Stimulated activated CD4-positive, alpha-beta T cell treated with anti-CD3 and anti-CD28 coated beads, Interleukin-15, amount 100 ng/mL, for 48 hours (primary cell): ENCODE measurements at places on chromosomes 7 and 10.

DNA sequence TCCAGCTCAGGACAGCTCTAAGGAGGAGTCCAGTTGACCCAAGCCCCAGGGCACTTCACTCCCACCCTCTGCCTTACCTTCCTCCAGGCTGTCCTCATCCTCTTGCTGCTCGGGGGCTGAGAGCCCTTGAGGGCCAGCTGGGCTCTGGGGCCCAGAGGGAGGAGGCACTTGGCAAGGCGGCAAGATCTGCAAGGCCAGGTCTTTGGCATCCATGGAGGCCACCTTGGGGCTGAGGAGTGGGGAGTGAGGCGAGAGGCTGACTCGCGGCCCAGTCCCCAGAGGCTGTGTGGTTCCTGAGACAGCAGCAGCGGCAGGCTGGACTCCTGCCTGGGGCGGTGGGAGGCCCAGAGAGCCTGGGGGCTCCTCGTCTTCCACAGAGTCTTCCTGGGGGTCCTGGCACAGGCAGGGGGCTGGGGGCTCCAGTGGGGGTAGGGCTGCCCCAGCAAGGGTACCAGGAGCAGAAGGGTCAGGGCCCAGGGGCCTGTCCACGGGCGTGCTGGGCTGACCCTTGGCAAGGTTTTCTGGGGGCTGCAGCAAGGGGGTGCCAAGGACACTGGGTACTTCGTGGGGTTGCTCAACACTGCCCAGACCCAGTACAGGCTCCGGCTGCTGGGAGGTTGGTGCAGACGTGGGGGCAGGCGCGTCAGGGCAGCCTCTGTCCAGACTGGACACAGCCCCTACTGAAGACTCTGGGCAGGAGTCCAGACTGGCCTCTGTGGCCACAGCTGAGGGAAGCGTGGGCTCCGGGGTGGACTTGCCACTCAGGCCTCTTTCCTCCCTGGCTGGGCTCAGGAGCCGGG, 6.5 kb downstream of the NACAD start:
- DNase-seq = no peak

DNA sequence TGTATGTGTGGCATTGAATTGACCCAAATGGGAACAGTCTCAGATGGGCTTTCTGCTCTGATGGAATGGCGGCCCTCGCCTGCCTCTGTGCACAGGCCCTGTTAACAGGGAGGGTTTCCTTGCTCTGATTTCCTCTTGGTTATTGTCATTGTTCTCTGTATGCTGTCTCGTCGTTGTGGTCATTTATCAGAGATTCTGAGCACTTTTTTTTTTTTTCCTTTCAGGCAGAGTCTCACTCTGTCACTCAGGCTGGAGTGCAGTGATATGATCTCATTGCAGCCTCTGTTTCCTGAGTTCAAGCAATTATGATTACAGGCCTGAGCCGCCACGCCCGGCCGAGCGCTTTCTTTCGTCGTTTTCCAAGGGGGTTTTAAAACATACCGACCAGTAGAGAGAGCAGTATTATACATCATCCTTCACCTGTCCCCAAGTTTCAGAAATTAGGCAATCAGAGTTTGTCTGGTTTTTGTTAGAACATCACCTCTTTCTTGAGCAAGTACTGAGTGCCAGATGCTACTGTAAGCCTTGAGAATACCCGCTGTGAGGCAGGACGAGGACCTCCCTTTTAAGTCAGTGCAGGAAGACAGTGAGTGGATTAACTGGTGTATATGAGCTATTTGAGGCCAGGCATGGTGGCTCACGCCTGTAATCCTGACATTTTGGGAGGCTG, 6.5 kb downstream of the CHST12 start:
- no peak for DNase-seq

- no peak for DNase-seq
Measured at GRCh38 chr10:111445667-111446066, 368.8 kb downstream of the ADRA2A start.

- no peak for DNase-seq
Measured at GRCh38 chr10:97065128-97065527, 120.6 kb downstream of the SLIT1 start.

- DNase-seq = no peak
Measured at GRCh38 chr7:35828817-35829216, 28.0 kb downstream of the SEPTIN7 start.

GRCh38 chr7:139990142-139990535, 72.6 kb downstream of the PARP12 start:
- no peak for DNase-seq

DNA sequence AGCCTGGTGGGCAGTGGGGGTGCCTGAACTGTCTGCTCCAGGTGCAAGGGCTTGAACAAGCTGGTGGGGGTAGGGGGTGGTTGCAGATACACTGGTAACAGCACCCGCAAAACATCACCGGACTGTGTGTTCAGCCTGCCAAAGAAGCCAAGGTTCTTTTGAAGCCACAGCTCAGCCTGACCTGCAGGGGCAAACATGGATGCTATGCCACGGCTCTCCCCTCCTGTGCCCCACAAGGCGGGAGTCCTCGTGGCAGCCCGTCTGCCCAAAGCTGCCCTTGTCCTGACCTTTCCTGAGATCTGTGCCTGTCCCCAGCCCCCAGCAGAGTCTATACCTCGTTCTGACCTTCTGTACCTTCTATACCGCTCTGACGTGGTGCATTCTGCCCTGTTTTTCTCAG, 285.7 kb downstream of the GLRX3 start:
- DNase-seq = no peak

- DNase-seq = no peak
Measured at GRCh38 chr7:154598396-154598795, 404.5 kb downstream of the PAXIP1 start.

DNA sequence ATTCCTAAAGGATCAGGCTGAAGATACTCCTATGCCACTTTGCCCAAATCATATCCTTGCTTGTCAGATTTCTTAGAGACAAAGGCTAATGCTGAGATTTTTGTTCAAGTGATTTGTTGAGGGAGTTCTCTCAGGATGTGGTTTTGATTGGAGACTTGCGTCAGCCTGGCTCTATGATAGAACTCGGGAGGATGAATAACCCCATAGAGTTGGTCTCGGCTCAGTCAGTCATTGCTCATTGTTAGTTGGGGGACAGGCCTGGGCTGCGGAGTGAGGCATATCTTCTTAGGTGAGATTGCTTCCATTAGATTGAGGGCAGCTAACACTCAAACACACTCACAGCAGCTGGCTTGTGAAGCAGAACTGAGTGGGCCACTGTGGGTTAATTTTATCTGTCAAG, 203.4 kb downstream of the KIF20B start:
- DNase-seq = no peak

GRCh38 chr7:68963552-68963951, 634.7 kb upstream of the AUTS2 start:
- DNase-seq = no peak

DNA sequence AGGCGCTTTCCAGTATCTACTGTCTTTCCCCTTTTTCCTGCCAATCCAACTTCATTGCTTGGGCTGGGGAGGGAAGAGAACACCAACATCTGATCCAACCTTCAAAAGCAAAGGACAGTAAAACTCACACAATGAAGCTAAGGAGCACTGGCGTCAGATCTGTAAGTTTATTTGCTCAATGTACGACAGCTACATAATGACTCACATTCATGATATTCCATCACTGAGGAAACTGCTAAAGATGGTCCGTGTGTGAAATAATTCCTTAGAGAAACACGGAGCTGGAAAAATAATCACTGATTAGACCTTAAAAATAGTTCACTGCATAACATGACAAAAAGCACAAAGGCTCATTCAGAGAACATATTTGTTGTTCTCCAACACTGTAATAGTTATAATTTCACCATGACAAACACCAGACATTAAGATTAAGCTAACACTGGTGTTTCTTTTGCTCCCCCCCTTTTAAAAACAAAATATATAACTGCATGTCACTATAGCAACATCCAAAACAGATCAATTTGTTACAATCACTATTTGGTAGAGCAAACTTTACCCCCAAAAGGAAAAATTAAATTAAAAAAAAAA, 24.3 kb downstream of the HSPB1 start:
- DNase-seq = no peak

- DNase-seq = no peak
Measured at GRCh38 chr10:97032624-97033023, 153.1 kb downstream of the SLIT1 start.

DNA sequence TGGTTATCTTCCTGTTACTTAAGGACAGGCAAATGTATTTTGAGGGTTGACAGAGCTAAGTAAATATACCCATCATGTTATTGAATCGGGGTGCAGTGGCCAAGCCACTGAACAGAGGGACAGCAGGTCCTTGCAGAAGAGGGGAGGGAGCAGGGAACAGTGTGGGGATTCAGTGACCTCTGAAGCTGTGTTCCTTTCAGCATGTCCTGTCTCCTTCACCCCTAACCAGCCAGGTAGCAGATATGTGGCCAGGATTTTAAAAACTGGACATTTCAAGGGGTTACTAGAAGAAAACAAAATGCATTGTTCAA, 12.7 kb downstream of the ANK3 start:
- no peak for DNase-seq

DNA sequence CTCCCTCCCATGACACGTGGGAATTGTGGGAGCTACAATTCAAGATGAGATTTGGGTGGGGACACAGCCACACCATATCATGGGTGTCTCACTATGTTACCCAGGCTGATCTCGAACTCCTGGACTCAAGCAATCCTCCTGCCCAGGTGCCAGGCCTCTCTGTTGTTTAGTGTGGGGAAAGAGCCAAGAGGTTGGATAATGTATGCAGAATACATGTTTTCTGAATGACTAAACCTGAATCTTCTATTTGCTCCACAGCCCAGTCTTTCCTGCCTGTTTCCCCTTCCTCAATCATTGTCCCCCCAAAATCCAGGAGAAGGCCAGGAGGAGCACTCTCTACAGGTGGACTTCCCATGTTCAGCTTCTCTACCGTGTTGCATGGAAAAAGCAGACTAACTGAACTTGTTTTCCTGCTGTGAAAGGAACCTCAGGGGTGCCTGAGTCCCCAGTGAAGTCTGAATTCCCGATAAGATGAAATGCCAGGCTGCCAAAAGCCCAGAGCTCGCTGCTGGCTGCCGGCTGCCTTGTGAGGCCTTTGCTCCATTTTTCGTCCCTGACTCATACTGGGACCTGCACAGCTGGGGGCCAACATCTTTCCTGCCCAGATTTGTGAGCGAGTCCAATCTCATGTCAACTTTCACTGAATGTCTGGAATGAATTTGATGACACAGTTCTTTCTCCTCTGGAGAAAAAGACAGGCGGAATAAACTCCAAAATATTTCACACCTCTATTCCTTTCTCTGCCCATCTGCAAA, 588.0 kb downstream of the CALN1 start:
- DNase-seq = no peak

GRCh38 chr7:143003393-143004051, 23.4 kb downstream of the OR9A2 start:
- DNase-seq = peak; percentile 2

DNA sequence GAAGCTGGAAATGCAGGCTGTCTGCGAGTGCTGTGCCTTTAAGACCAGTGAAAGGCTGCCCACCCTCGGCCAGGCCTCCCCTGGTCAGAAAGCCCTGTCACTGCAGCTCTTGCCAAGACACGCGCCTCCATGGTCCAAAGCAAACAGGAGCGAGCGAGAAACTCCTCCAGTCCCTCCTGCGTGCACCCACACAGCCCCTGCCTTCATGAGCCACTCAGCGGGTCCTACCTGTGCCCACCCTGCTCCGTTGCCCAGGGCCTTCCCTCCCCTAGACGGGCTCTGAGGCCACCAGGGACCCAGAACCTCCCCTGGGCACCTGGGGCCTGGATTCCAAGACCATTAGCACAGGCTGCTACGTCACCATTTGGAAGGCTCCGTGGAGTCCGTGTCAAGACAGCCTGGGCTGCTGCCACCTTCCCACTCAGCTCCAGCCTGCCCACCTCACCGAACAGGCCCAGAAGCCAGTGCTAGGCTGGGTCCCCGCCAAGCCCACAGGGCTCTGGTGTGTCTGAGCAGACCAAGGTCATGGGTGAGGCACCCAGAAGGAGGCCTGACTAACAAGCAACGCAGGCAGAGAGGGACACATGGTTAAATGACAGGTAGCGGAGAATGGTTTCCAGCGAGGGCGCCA, 144.5 kb downstream of the NEURL1 start:
- DNase-seq = no peak

- no peak for DNase-seq
Measured at GRCh38 chr10:131537281-131537680, 225.8 kb upstream of the TCERG1L start.

DNA sequence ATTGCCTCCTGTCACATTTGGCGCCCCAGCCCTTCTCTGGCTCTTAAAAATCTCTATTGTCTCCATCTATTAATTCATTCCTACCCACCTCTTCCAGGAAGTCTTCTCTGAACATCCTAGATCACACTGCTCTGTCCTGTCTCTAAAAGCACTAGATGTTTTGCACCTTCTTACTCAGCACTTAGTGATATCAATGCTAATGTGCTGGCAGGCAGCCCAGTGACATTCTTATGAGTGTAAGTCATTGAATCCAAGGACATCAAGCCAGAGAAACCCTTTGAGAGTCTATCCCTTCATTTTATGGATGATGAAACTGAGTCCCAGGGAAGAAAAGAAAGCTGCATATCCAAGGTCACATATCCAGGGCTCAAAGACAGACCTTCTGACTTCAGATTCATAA, 48.3 kb upstream of the PAX2 start:
- no peak for DNase-seq

- DNase-seq = no peak
Measured at GRCh38 chr10:103921248-103921647, 3.3 kb upstream of the STN1 start.

- DNase-seq = no peak
Measured at GRCh38 chr10:59245686-59246085, 69.2 kb downstream of the PHYHIPL start.

DNA sequence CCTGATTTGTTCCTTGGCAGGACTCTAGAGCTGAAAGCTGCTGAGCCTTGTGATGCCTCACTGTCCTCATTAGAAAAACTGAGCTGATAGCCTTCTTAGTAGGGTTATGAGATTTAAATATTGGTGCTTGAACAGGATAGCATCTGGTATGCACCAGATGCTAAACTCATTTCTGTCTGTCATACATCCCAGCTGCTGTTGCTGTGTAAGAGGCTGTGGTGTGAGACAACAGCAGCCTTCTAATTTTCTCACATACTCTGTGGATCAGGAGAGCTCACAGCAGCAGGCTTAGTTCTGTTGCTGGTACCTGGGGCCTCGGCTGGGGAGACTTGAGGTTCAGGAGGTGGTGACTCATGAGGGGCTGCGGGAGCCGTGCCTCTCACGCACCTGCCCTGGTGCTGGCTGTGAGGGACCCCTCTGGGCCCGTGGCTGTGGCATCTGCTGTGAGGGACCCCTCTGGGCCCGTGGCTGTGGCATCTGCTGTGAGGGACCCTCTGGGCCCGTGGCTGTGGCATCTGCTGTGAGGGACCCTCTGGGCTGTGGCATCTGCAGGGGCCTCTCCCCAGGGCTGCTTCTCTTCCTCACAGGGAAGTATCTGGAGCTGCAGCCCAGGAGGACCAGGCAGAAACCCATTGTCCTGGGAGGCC, 12.5 kb downstream of the DYNC2I1 start:
- DNase-seq = no peak

DNA sequence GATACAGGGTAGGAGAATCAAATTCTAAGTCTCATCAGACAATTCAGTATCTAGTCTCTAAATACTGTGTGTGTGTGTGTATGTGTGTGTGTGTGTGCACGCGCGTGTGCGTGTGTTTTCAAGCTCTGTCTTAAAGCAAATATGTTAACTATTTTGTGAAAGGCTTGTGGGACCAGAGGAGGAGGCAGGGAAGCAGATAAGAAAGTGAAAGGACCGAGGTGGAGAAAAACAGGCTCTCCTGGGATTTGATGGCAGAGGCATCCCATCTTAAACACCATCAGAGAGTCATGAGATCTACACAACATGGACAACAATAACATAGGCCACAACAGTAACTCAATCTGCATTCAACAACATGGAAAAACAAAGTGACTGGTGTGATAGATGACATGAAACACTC, 67.1 kb downstream of the PIP4K2A start:
- DNase-seq = no peak

- no peak for DNase-seq
Measured at GRCh38 chr10:57513637-57514036, 754.1 kb downstream of the IPMK start.

GRCh38 chr7:101299511-101300464, 21.8 kb downstream of the IFT22 start:
- DNase-seq = no peak
